ENCODE measurements at places on chromosomes 3 and 15. TPM values are rescaled to one million over a fixed set of nuclear protein-coding genes. Genes with fewer than 3 reads are reported as not detected.

DNA sequence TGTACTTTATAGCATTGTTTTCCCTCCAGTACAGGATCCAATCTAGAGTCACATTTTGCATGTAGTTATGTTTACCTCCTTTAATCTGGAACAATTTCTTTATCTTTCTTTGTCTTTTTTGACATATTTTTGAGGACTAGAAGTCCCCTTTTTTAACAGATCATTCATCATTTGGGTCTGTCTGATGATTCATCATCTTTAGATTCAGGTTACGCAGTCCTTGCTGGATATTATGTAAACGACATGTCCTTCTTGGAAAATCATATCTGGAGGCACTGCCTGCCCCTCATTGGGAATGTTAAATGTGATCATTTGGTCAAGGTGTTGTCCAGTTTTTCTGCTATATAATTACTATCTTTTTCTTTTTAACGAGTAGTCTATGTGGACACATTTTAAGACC is 18.3 kb downstream of the TGM4 start:
- no peak for DNase-seq

The CORO2B gene
- 3.2 TPM for total RNA-seq

The PLSCR5 gene
- total RNA-seq = not detected

The ISY1 gene
- 28.1 TPM for total RNA-seq

DNA sequence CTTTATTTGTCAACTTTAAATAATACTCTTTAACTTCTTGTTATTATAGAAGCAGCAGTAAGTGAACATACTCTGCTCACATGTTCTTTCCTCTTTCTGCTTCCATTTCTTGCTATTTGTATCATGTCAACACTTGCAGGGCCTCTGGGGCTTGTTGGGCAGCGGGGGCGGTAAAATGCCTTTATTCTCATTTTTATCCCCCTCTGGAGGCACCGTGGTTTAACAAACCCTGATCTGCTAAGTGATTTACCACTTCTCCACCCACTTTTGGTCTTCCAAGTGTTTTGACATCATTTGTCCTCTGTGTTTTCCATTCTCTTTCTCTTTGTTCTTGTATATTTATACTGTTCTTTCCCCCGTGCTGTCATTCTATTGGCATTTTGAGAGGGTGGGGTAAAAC is 33.9 kb downstream of the SCN10A start:
- DNase-seq = no peak
